Amniotic stem cell (primary cell): ENCODE measurements at places on chromosomes 2 and 18.

- no peak for DNase-seq
These were observed 24.1 kb downstream of the ENOSF1 start for GRCh38 chr18:688323-688722.

GRCh38 chr2:33496726-33497125 lies 20.3 kb downstream of the RASGRP3 start:
- no peak for DNase-seq

- no peak for DNase-seq
These were observed 30.2 kb downstream of the AMER3 start for GRCh38 chr2:130785466-130786055.

DNA sequence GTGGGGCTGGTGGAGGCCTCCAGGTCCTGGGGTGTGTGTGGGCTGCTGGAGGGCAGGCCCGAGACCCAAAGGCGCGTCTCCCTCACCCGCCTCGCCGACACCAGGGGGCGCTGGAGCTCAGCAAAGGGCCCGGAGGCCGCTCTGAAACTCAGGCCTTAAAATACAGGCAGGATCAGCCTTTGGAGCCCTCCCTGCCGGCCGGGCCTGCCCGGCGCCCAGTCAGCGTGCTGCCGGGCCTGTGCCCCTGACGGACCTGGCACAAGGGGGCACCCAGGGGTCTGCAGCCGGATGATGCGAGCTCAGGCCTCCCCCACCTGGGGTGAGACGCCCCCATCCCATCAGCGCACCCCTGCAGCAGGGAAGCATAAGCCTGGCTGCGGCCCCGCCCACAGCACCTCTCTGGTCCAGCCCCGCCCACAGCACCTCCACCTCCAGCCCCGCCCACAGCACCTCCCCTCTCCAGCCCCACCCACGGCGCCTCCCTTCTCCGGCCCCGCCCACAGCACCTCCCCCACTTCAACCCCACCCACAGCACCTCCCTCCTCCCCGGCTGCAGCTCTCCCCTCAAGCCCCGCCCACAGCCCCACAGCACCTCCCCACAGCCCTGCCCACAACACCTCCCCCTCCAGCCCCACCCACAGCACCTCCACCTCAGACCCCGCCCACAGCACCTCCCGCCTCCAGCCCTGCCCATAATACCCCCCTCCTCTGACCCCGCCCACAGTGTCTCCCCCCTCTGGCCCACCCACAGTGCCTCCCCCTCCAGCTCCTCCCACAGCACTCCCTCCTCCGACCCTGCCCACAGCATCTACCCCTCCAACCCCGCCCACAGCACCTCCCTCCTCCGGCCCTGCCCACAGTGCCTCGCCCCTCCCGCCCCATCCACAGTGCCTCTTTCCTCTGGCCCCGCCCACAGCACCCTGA lies 92.8 kb upstream of the OTOS start:
- DNase-seq = peak; percentile 64

DNA sequence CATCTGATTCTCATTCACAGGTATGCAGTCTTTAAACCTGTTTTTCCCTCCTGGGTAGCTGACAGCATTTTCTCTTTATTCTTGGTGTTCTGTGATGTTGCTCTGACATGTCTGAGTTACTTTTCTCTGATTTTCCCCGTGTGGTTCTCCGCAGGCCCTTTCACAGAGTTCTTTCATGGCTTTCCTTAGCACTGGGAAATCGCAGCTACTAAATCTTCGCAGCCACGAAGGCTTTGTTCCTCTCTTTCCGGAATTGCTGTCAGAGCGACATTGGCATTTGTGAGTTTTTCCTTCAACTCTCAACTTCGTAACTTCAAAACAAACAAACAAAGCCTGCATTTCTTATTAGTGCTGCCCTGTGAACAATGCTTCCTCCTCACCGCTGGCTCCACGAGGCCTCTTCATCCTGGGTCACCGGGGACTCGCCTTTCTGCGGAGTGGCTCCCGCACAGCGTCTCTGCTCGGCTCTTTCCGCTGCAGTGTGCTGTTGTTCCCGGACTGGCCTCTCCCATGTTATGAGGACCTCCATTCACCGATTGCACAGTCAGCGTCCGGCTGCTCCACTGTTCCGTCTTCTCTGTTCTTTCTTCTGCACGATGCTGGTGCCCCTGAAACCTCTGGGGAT lies 16.1 kb downstream of the COLEC11 start:
- DNase-seq = no peak

DNA sequence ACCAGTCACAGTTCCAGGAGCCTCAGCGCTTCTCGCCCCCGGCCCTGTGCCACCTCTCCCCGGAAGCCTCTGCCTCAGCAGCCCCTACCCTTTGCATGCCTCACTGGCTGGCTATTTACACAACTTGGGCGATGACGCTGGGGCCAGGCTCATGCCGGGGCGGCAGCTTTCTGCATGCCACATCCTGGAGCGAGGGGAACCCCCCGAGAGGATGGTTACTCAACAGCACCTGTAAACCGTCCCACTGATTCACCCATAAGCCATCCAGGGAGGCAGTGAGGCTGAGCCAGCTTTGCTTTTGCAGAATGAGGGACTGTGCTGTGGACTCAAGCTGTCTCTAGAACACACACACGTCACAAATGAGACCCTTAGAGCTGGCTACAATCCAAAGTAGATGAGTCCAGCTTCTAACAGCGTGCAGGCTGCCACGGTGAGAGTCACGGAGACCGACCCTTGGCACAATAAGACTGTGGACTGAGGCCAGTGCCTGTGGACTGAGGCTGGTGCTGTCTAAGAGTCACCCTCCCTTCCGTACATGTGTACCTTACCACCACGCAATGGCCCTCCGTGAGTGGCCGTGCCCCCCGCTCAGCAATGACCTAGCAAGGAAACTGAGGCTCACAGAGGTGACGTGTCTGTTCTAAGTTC lies 45.6 kb upstream of the ODC1 start:
- peak; percentile 8 for DNase-seq

GRCh38 chr18:59516356-59517155 lies 157.5 kb upstream of the LMAN1 start:
- peak; percentile 32 for DNase-seq

DNA sequence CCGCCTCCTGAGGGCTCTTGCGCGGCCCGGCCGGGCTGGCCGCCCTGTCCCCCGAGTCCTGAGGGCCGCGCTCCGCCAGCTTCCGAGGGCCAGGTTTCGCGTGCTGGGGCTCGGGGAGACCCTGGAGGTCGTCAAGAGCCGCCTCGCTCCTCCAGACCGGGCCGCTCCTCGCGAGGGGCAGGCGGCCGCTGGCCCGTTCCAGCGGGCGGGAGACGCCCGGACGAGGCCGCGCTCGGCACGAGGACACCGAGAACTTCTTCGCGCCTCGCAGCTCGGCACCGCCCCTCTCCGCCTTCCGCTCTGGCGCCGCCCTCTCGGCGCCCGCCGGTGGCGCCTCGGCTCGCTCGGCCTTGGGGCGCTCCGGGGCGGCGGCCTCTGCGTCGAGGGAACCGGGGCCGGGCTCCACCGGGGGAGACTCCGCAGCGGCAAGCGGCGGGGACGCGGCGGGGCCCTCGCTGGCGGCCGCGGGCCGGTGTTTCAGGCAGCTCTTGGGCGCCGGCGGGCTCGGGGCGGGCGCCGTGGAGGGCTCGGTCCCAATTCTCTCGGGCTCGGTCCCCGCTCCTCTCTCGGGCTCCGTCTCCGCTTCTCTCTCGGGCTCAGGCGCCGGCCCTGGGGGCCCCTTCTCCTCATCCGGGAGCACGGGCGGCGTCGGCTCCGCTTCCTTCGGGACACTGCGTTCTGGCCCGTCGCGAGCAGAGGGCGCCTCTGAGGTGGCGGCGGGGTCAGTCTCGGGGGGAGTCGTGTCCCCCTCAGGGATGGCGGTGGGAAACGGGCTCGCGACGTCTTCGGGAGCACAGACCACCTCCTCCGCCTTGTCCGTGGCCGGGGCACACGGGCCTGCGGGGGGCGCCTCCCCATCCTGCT lies 91.6 kb upstream of the MGAT4A start:
- DNase-seq = no peak

GRCh38 chr2:39215545-39215944 lies 28.2 kb downstream of the CDKL4 start:
- DNase-seq = no peak

- DNase-seq = peak; percentile 83
These were observed 69.3 kb upstream of the MCFD2 start for GRCh38 chr2:46984642-46985476.

- no peak for DNase-seq
These were observed 564.0 kb downstream of the TNS1 start for GRCh38 chr2:217438821-217439220.

- no peak for DNase-seq
These were observed 1.6 kb upstream of the GPR17 start for GRCh38 chr2:127644066-127645025.

DNA sequence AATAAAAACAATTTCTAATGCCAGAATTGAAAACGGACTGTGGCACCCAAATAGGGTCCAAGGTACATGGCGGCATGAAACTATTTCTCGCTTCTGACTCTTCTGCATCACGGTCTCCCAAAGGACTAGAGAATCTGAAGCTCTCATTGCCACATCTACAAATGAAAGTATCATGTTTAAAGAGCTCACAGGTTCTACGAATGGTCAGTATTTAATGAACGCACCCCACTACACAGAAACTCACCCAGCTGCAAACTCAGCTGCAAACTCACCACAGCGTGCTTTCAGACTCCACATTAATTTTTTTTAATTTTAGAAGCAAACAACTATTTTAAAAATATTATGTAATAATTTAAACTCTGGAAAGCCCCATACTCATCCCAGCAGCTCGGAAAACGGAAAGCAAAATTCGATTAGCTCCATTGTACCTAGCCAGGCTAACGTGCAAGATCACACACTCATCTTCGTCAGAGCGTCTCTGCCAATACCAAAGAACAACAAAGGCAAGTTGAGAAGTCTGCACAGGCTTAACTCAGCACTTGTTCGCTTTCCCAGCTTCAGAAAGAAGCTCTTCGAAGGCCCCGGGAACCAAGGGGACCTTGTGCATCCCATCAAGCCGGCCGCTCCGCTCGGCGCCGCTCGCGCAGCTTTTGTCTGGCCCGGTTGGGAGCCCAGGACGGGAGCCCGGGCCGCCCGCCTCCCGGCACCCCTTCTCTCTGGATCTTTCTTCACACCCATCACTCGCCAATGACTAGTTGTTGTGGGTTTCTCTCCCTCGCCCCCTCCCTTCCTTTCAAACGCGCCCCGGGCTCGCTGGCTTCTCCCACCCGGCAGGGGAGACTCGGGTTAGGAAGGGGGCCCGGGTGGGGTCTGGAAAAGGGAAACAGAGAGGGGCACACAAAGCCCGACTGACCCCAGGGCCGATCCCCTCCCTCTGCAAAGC lies 785 bp downstream of the CLASP1 start:
- no peak for DNase-seq

DNA sequence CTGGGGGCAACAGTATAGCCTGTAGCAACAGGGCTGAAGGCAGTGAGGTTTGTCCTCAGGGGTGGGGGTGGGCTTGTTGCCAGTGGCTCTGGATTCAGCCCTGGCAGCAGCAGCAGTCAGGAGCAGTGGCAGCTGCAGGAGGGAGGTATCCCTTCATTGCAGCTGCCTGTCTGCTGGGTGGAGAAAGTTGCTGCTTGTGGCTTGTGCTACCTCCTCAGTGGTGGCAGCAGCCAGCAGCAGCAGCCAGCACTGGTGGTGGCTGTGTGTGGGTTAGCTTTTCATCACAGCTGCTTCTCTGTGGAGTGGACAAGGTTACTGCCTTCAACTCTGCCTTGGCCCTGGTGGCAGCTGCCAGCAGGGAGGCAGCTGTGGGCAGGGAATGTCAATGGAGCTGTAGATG lies 94.9 kb downstream of the ARL6IP6 start:
- no peak for DNase-seq

DNA sequence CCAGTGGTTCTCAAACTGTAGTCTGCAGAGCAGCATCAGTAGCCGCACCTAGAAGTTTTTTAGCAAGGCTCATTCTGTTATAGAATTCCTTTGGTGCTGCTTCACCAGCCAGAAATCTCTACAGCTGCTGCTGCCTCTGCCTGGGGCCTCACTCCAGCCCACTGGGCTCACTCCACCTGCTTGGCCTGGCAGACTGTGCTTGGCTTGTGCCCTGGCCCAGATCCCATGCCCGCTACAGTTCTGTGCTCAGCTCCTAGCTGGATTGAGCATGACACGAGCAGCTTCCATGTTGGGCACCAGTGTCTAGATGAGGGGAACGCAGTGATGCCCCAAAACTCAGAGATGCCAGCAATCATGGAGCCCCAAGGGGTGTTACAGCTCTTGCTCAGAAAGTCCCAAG lies 22.6 kb downstream of the MAPK4 start:
- DNase-seq = no peak

GRCh38 chr2:54699665-54700064 lies 23.8 kb upstream of the EML6 start:
- no peak for DNase-seq

- DNase-seq = no peak
These were observed 62.6 kb downstream of the AGPS start for GRCh38 chr2:177455187-177455586.

DNA sequence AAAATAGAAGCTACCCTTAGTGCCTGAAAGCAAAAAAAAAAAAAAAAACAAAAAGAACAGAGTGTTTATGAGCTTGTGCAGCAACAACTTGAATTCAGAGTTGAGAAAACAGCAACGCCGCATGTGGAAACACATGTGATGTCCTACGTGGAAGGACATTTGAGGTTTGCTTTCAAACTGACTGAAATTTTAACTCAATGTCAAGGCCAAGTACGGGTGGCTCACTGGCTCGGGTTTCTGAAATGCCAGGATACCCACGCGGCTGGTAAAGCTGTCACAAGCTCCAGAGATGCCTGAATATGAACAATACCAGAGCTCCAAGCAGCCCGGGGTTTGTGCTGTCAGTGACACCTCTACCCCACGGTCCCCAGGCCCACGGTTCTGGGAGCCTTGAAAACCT lies 72.2 kb upstream of the THOC1 start:
- no peak for DNase-seq

- no peak for DNase-seq
These were observed 42.1 kb upstream of the TMEM131 start for GRCh38 chr2:98037666-98038336.

GRCh38 chr2:42762823-42763804 lies 821 bp downstream of the OXER1 start:
- DNase-seq = no peak

- no peak for DNase-seq
These were observed 60.1 kb upstream of the PAX3 start for GRCh38 chr2:222358876-222359275.

- DNase-seq = no peak
These were observed 70.0 kb downstream of the FIGN start for GRCh38 chr2:163665817-163666216.

- peak; percentile 2 for DNase-seq
These were observed 48.5 kb upstream of the DTNA start for GRCh38 chr18:34661464-34662087.

DNA sequence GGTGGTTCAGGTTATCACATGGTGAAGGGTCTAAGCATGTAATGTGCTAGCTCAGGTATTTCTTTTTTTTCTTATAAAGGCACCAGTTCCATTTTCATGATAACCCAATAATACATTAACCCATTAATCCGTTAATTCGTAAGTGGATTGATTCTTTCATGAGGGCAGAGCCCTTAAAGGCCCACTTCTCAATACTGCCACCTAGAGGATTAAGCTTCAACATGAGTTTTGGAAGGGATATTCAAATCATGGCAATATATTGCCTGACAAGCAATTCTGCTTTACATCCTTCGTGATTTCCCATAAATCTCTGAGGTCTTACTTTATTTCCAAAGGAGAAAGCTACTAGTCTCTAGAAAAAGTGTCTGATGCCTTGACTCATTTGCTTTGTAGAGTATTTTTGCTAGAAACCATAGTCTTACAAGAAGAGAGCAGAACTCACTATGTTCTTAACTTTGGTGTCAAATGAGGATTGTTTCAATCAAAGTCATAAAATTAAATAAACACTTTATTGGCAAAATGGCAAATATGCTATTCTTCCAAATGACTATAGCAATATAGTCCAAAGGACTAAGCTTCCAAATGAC lies 271.3 kb downstream of the KCNS3 start:
- DNase-seq = peak; percentile 47

GRCh38 chr18:22560275-22560610 lies 142.5 kb upstream of the CTAGE1 start:
- no peak for DNase-seq
